Left ventricle myocardium superior (tissue), 1 donor: ENCODE measurements at places on chromosomes 11 and 22. TPM values are rescaled to one million over a fixed set of nuclear protein-coding genes. Genes with fewer than 3 reads are reported as not detected.

OR51B5 gene
- not detected for total RNA-seq

STK33 gene
- 22.4 TPM for total RNA-seq

IGLL5 gene
- total RNA-seq = 0.92 TPM

CASP5 gene
- not detected for total RNA-seq

MRGPRX3 gene
- total RNA-seq = not detected

OTOG gene
- total RNA-seq = not detected

SLC17A6 gene
- total RNA-seq = not detected

ZNF70 gene
- 3.5 TPM for total RNA-seq

AMOTL1 gene
- total RNA-seq = 46.3 TPM

PRG3 gene
- not detected for total RNA-seq
